Activated gamma-delta T cell treated with anti-CD3 and anti-CD28 coated beads, Interleukin-2, amount 50 U/mL, for 16 hours (primary cell): ENCODE measurements at places on chromosomes 2 and 18.

- DNase-seq, result no peak
These were observed 251.1 kb downstream of the TRIB2 start for GRCh38 chr2:12967804-12968203.

- DNase-seq, result no peak
These were observed 77.5 kb downstream of the EPB41L3 start for GRCh38 chr18:5466256-5466655.

DNA sequence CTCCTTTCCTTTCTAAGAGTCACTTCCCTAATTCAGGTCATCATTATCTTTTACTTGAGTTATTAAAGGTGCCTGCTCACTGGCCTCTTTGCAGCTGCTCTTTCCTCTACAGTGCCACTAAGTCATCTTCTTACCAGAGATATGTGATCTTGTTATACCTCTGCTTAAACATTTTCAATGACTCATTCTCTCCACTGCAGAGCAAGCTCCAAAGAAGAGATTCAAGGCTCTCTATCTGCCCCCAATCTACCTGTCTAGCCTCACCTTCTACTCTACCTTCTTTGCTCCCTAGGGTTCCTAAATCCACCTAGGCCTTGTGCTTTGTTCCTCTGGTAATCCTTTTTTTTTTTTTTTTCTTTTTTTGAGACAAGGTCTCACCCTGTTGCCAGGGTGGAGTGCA, 3.1 kb downstream of the ARHGEF33 start:
- DNase-seq, result no peak

DNA sequence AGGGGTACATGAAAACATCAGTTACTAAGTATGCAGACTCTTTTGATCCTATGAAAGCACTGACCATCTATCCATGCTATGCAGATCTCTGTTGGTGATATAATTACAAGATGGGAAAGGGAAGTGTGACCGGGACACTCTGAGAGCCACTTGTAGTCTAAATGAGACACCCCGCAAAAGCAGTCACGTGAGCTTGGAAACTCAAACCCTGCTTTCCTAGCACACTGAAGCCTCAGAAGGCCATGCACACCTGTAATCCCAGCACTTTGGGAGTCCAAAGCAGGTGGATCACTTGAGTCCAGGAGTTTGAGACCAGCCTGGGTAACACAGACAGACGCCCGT, 137.5 kb downstream of the INO80D start:
- DNase-seq, result no peak

- DNase-seq, result no peak
These were observed 50.7 kb downstream of the LIPG start for GRCh38 chr18:49612515-49613033.

- DNase-seq, result no peak
These were observed 51.6 kb downstream of the APOB start for GRCh38 chr2:20992201-20992711.

GRCh38 chr2:161124201-161124600, 36.0 kb upstream of the TANK start:
- DNase-seq, result no peak
